Urinary bladder (tissue), 4 donors: ENCODE measurements at places on chromosomes 11 and 22. TPM values are rescaled to one million over a fixed set of nuclear protein-coding genes. Genes with fewer than 3 reads are reported as not detected.

SNRPD3 gene
- total RNA-seq: 100 TPM

KRTAP5-10 gene
- not detected for total RNA-seq

GRCh38 chr11:19163617-19164016 lies 38.2 kb downstream of the CSRP3 start:
- DNase-seq: no peak

DNA sequence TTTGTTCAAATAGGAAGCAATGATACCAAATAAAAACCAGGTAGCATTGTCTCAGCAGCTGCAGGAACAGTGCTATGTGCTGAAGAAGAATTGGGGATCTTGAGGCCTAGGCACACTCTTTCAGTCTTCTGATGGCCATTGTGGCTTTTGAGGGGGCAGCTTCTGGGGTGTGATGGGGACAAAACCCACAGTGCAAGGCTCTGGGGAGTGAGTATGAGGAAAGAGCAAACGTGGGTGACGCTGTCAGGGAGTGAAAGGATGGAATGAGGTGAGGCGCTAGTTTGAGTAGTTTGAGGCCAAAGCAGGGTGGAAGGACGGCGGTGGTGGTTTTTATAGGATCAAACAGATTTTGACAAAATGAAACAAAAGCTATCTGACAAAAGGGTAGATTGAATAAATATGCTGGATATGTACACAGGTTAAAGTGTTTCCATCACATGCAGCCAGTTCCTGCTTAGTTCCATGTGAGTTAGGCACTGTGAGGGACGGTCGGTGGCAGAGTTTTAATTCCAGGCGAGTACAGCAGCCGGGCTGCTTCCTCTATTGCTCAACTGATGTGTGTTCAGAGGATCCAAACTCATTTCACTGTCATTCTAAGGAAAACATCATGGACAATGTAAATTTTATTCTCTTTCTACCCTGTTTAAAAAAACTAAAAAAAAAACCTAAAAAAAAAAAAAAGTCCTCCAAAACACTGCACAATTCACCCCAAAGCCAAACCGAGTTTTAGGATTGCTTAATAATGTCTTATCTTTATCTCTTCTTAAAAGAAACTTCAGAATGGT lies 18.9 kb downstream of the ADAMTS15 start:
- no peak for DNase-seq

- no peak for DNase-seq
Observed at GRCh38 chr11:108854346-108854745, 189.5 kb downstream of the DDX10 start.

- DNase-seq: no peak
Observed at GRCh38 chr22:44409974-44410316, 88.1 kb downstream of the RTL6 start.

- DNase-seq: no peak
Observed at GRCh38 chr11:72398058-72398758, 36.1 kb downstream of the CLPB start.

GRCh38 chr11:47324520-47324919 lies 28.0 kb downstream of the MYBPC3 start:
- DNase-seq: no peak

DNA sequence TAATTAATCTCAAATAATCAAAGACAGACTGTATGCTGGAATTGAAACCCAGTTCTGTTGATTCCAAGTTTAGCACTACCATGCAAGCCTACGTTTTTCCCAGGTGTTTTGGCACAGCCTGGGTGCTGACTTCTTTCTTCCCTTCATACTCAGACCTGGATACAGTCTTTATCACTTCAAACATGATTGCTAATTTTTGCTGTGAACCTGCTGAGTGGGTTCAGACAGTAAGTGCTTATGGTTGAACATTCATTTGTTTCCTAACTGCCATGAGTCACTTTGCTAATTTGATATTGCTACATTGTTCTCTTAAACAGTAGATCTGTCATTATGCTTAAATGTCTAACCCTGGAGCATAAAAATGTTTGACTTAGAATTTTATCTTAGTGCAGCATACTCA lies 12.2 kb downstream of the PAAF1 start:
- no peak for DNase-seq

DNA sequence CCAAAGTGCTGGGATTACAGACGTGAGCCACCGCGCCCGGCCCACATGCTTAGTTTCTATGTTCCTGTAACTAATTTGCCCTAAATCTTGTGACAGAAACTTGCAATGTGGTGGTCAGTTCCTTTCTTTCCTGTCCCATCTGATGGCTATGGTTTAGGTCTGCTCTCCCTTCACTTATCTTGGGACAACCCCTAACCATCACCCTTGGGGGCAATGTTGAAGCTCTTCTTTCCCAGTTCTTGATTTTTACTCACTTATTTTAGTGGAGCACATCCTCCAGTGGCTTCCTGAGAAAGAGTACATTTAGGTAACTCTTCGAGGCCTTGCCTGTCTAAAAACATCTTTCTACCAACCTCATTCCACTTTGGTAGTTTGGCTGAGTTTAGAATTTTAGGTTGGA lies 7.3 kb downstream of the SREBF2 start:
- no peak for DNase-seq

DNA sequence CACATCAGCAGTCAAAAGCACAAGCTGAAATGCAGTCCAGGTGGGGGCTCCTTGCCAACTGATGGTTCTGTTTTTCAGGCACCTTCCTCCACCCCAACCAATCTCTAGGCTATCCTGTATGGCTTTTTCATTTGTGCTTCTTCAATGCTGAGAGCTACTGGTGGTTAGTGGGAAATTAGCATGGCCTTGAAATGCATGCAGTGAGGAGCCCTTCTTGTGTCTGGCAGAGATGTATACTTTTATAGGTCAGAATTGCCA lies 167.4 kb downstream of the NAV2 start:
- DNase-seq: no peak

DNA sequence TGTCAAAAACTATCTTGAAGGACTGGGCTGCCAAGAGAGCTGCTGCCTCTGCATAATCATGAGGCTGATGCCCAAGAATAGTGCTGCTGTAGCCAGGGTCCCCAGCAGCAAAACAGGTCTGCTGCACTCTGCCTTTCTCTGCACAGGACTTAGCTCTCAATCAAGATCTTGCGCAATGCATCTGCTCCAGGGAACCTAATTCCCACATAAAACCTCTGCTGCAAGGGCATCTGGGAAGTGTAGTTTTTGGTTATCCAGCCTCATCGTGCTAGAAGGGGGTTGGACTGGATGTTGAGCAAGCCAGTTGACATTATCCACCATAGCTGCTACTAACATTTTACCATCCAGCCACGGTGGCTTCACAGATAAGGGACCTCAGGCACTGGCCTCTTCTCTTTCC lies 192.7 kb downstream of the C11orf91 start:
- no peak for DNase-seq

GRCh38 chr11:102546923-102547471 lies 16.4 kb upstream of the MMP7 start:
- DNase-seq: no peak

DNA sequence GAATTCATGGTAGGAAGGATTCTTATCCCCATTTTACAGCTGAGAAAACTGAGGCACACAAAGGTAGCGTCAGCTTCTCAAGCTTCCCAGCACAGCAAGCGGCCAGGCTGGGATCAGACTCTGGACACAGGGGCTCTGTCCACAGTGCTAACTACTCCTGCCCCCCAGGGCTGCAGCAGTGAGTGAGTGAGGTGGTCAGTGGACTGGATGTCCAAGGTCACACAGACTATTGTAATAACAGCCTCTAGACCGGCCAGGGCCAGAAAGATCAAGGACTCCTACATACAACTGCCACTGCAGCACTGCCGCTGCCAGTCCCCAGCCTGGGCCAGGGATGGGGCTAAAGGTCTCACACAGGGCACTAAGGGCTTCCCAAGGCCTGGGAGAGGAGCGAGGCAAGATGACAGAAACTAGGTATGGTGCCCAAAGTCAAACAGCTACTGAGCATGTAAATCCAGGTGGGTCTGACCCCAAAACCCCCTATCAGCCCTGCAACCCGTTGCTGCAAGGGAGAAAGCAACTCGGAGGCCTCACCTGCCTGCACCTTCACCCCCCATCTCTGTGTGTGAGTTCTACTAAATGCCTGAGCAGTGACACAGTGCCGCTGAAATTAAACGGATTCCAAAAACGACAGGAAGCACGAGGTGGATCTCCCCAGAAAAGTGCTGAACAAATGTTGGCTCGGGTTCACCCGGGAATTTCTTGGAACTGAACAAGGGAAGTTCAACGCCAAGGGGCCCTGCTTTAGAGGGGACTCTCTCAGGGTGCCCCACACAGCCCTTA lies 161.8 kb upstream of the GRK3 start:
- no peak for DNase-seq
